ENCODE measurements at places on chromosomes 5 and 9.

GRCh38 chr5:126056851-126057622, 366.2 kb upstream of the GRAMD2B start:
- DNase-seq = no peak

DNA sequence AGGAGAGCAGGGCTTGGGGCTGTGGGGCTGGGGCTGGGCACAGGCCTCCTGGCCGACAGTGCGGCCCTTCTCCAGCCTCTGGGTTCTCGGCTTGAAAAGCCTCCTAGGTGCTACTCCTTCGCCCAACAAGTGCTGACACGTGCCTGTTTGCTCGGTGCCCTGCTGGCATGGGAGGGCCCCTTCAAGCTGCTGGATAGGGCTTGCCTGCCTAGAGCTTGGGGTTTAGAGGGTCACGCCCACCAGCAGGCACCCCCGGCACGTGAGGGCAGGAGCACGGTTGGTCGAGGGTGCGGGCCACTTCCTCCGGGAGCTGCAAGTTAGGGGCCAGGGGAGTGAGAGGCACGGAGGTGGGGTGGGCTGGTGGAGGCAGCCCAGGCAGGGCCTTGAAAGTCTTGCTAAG, 106.2 kb downstream of the RXRA start:
- DNase-seq = no peak

DNA sequence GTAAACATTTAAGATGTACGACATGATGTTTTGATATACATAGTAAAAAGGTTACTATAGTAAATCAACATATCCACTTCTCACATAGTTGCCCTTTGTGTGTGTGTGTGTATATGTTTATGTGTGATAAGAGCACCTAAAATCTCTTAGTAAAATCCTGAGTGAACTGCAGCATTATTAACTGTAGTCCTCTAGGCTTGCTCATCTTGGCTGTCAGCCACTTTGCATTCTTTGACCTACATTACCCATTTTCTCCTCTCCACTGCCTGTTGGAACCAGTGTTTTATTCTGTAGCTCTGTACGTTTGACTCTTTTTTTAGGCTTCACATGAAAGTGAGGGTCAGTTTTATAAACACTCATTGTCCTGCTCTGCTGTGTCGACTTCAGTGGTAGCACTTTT, 24.4 kb downstream of the C5orf22 start:
- DNase-seq = no peak

DNA sequence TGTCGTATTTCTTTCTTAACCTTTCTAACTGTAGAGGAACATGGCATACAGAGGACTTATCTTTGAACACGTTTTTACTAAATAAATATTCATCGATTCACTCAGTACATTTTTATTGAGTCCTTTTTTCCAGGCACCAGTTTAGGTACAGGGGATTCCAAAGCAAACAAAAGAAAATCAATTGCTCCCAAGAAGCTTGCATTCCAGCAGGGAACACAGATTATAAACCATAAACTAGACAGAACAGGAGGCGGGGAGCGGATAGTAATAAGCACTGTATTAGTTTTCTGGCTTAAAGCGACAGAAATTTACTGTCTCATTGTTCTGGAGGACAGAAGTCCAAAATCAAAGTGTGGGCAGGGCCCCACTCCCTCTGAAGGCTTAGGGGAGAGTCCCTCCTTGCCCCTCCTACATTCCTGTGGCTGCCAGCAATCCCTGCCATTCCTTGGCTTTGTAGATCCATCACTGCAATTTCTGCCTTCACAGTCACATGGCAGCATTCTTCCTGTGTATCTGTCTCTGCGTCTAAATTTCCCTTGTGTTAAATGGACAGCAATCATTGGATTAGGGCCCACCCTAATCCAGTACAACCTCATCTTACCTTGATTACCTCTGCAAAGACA, 115.5 kb downstream of the COL23A1 start:
- DNase-seq = no peak

DNA sequence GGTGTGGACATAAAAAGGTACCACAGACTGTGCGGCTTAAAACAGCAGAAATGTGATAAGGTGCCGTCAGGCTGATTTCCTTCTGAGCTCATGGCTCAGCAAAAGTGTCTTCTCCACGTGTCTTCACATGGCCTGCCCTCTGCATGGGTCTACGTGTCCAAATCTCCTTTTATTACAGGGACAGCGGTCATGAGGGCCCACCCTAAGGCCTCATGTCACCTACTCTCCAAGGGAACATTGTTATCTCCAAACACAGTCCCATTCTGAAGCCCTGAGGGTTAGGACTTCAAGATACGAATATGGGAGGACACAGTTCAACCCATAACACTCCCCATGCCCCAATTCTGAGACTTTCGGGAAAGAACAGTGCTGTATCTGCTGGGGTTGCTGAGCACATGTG, 35.2 kb downstream of the COL23A1 start:
- DNase-seq = no peak

DNA sequence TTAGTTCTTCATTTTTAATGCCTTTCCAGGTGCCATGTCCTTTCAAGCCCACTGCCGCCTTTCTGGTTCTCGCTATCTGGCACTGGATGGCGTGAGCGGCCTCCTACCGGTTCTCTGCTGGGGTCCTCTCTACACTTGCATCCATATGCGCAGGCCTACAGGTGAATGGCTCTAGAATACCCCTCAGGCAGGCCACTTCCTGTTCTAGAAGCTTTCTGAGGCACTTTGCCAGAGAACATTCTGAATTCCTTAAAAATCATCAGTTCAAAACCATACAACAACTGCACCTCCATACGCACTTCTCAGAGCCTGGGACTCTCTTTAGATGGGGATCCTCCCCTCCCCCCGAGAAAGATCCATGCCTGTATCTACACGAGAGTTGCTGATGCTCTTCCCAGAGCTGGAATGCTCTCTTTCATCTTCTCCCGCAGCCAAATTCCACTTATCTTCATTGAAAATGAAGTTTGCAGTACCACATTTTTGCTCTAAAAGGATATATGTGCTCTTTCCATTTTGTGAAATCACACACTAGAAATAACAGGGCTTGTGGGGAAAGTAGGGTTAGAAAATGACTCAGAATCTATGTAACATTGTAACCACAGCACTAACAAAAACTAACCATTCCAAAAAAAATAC, 1.4 kb upstream of the LHFPL2 start:
- no peak for DNase-seq

- DNase-seq = no peak
Measured at GRCh38 chr9:108181441-108181840, 674.3 kb downstream of the ACTL7B start.

DNA sequence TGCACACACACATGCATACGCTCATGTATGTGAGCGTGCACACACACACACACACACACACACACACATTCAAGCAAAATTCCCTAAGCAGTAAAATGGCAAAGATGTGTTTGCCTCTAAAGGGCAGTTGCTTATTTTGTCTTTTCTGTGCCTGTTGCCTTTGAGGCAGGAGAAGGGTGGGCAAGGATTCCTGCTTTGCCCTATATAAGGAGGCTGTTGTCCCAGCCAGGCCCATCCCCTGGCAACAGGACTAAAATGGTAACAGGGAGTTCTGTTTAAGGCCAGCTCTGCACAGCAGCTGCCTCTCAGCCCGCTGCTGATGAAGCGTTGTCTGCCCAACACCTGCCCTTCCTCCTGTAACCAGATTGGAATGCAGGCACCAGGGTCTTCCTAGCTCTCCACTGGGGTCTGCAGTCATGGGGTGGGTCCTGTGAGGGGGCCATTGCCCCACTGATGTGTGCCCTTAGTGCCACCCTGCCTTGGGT, 64.4 kb downstream of the PPARGC1B start:
- DNase-seq = no peak

- no peak for DNase-seq
Measured at GRCh38 chr5:95057615-95058014, 227.3 kb downstream of the MCTP1 start.

GRCh38 chr5:176550275-176550831, 1.2 kb downstream of the CDHR2 start:
- no peak for DNase-seq

GRCh38 chr5:108111736-108112135, 270.2 kb downstream of the FBXL17 start:
- DNase-seq = no peak

- DNase-seq = no peak
Measured at GRCh38 chr5:80646926-80647325, 7.5 kb upstream of the MSH3 start.

GRCh38 chr9:33856247-33856646, 39.3 kb downstream of the UBE2R2 start:
- DNase-seq = no peak

DNA sequence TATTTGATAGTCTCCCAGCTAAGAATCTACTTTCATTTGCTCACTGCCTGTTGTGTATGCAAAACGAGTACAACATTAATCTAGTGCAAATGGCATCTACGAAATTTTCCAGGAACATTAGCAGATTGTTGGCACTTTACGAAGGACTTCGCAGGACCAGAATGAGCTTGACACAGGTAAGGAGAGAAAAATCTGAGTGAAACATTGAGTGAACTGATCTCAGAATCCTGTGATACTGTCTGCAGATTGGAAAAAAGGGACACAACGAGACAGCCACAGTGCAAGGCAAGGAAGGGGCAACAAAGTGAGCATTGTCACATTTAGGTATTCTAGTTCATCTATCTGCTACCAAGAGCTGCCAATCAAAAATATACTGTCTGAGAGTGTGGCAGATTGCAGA, 350.5 kb downstream of the ZNF608 start:
- DNase-seq = no peak

DNA sequence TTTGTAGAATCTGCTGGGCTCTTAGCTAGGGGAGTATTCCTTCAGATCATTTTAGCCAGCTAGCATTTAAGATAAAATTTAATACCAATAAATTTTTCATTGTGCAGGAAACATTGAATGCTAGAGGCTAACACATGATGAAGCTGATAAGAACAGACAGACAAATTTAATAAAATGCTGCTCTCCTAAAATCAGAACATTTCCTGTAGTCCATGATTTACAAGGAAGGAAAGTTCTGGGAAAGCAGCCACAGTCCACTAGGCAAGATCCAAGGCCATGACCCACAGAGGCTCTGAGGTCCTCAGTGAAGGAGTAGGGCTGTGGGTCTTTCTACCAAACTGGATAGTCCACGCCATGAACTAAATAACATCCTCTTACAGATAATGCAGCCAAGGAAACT, 253.0 kb downstream of the ICE1 start:
- DNase-seq = no peak

DNA sequence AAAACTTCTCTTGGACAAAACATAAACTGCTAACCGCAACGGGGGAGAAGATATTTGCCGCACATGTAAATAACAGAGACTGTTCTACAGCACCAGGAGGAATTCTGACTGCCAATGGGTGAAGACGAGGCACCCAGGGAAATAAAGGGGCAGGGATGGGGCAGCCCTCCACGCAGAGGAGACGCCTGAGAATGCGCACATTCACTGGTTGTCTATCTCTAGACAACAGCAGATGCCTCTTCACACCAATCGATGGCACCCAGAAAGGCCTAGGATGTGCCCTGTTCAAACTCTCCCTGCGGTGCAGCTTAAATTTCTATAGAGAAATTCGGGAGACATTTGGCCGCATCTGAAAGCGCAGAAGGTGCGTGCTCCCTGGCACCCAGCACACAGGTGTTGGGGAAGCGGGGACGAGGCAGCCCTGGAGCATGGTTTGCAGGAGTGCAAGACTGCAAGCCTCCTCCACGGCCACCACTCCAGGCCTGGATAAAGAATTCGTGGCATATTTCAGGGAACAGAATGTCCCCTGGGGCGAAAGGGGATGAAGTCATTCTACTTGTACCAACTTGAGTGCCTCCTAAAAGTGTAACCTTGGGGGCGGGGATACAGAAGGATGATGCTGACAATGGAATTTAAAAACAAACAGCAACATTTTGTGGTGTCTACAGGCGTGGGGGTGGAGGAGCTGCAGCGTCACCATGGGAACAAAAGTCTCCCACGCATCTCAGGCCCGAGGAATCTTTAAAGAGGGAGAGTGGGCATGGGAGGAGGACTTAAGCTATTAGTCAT, 6.3 kb upstream of the IRX2 start:
- DNase-seq = no peak

DNA sequence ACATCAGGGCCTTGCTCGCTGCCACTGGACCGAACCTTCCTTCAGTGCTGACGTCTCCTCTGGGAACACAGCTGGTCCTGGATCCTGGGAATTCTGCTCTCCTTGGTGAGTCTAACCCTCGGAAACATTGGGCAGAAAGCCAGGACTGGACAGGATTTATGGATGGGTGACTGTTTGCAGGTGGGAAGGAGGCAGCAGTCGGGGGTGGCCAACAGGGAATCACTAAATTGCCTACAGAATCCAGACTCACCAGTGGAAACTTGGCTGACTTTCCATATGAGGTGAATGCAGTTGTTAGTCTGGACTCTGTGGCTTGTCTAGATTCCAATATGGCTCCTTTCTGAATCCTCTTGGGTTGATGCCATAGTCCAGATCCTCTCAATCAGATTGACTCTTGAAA, 203.1 kb downstream of the SAXO1 start:
- no peak for DNase-seq

DNA sequence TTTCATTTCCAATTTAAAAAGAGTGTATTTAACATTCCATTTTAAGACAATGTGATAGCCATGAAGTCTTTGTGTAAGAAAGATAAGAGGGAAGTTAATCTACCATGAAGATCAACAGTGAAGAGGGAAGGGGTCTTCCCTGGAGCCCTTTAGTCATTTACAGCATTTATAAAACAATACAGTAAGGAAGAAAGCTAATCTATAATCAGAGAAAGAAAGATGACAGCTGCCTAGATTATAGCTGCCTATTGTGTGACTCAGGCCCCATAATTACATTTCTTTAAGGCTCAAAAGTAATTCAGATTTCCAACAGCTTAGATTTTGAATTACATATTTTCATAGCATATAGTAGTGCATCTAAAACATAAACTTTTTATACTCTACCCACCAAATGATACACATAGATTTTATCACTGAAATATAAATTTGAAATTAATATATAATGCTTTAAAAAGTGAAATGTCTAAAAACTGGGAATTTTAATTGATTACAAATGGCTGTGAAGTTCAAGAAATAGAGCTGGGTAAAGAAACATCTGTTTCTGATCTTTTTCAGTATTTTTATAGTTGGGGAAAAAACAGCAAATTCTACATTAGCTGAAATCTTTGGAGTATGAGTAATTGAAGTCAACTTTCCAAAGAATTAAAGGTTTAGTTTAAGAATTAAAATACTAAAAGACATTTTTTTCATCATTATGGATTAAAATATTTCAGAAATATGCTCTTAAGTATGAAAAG, 89.6 kb downstream of the RIC1 start:
- DNase-seq = no peak

DNA sequence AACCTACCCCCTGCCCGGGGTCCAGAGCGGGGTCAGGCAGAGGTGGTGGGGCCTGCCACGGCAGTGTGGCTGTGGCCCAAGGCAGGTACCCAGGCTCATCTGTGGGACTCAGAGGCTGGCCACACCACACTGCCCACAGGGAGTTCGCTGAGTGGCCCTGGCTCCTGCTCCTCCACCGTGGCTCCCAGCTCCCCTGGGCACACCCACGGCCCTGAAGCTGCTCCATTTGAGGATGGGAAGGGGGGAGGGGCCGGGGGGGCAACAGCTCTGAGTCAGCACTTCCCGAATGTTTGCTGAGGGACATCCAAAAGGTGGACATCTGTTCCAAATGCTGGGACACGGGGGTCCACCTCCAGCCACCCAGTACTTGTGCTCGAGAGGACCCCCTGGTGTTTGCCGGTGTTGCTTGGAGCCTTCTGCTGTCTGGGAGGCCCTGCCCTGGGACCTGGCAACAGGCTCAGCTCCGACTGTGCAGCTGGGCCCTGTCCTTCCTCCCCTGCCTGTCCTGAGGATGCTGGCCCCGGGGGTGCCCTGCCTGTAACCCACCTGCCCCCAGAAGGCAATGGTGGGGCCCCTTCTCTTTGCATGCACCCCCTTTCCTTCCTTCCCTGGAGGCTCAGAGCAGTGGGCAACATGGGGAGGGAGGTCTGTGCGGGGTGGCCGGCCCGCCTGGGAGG, 2.5 kb upstream of the NRARP start:
- DNase-seq = no peak
